ENCODE measurements at places on chromosomes 5 and 9.

GRCh38 chr9:36933676-36934215 lies 100.3 kb downstream of the PAX5 start:
- DNase-seq, result no peak

GRCh38 chr5:143585970-143586369 lies 182.5 kb upstream of the NR3C1 start:
- no peak for DNase-seq

DNA sequence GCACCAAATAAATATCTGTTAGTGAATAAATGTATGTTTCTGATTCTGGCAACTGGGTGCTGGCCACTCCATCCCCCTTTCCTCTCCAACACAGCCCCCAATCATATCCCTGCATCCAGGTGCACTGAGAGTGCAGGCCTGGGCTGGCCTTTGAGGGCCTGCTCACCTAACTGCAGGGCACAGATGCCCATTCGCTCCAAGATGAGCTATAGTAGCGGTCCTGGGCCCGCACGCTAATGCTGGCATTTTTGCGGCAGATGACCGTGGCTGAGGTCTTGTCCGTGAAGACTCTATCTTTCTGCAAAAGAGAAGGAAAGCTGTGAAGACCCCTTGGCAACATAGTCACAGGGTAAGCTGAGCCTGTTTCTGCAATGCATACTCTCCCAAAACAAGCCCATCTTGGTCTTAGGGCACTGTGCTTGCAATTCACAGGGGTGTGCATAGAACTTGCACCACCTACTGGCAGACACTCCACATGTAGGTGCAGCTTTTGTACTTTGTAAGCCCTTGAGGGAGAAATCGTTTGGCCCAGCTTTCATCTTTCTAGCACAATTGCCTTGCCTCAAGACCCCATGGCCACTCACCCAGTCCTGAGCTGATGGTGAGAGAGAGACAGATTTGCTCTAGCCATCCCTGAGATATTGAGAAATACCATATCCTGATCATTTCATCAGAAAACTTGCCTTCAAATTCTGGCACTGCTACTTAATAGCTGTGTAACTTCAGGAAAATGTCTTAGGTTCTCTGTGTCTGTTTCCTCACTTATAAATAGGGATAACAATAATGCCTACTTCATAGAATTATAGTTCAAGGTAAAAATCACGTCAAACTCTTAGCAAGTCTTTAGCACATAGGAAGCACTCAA lies 13.5 kb downstream of the IL12B start:
- no peak for DNase-seq

DNA sequence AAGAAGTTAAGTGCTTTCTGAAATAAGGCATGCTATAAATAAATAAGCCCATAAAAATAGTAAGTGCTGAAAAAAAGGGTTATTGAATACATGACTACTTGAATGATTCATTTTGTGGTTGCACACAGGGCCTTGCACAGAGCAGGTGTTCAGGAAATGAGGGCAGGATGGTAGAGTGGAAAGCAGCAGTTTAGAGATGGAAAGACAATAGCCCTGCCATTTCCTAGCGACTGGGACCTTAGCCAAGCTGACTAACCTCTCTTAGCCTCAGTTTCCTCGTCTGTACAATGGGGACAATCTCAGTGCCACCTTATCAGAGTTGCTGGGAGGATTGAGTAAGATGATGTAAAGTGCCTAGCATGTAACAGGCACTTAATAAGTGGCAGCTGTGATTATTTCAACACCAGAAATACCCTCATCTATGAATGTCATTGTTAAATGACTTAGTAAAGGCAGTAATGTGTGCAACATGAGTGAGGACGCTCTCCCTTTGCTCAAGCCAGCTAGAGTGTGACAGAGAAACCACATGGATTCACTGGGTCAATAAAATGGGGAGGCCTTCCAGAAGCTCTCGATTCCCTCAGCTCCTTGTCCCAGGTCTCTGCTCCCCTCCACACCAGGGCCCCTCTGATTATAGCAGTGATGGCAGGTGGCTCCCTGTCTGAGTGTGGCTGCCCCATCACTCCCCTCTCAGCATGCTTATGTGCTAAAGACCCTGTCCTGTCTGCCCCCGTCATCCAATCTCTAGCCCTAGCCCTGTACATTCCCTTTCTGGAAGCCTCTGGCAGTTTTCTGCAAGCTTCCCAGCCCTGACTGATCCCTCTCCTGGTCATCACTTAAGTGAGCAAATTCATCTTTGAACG lies 16.0 kb upstream of the PHF19 start:
- DNase-seq, result peak; percentile 74

- no peak for DNase-seq
Measured at GRCh38 chr9:123164285-123164684, 104.1 kb downstream of the STRBP start.

GRCh38 chr5:105448271-105448670 lies 1885.7 kb upstream of the NUDT12 start:
- DNase-seq, result no peak

- no peak for DNase-seq
Measured at GRCh38 chr9:91307279-91307678, 54.4 kb downstream of the AUH start.

DNA sequence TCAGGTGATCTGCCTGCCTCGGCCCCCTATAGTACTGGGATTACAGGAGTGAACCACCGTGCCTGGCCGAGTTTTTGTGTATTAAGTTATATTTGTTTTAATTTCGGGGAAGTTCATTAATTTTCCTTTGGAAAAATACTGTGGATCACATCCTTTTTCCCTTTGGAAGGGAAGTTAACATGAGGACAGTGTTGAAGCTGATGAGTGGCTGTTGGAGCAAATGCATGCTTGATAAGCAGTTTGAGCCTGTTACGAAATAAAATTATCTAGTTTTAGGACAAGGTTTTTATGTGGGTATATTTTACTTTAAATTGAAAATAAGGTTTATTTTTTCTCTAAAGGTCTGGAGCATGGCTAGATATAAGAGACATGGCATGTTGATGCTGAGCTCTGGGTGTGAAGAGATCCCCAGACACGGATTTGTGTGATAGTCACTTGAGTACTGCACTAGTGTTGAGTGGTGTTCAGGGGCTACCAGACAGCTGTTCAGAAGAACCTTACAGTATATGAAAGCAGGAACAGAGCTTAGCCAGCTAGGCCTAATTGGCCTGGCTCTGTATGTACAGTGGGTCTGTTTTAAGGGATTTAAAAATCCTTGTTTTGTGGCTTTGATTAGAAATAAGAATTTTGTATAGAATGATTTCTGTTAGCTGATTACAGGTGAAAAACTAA lies 17.4 kb downstream of the LMNB1 start:
- no peak for DNase-seq

DNA sequence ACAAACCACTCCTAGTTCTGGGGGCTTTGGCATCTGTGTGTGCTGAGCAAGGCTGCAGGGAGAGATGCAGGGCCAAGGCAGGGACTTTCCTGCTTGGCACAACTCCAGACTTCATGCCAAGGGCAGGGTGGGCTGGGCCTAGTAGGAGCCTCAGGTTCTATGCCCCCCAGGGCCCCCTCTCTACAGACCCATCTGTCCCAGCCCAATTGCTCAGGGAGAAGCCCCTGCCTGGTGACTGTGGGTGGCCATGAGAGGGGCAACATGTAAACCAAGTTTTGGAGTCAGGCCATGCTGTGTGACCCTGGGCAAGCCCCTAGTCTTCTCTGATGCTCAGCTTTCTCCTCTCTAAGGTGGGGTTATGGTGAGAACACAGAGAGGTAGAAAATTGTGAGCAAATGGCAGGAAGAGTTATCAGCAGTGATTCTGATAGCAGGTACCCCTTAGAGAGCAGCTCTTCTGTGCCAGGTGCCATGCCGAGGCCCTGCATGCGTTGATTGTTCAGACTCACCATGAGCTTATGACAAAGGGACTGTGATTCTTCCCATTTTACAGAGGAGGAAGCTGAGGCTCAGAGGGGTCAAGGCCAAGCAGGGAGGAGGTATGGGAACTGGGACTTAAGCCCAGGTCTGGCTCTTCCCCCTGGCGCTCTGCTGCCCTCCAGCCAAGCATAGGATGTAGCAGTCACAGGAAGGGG lies 5.2 kb downstream of the OLFML2A start:
- no peak for DNase-seq

- no peak for DNase-seq
Measured at GRCh38 chr9:111599092-111599954, at the start of gene PTGR1. Gene PTGR1, minus strand, starts transcription at chr9:111599647. Its CDS starts 2,225 bp downstream, at chr9:111597422.

- no peak for DNase-seq
Measured at GRCh38 chr9:132518626-132519025, 63.8 kb upstream of the BARHL1 start.

DNA sequence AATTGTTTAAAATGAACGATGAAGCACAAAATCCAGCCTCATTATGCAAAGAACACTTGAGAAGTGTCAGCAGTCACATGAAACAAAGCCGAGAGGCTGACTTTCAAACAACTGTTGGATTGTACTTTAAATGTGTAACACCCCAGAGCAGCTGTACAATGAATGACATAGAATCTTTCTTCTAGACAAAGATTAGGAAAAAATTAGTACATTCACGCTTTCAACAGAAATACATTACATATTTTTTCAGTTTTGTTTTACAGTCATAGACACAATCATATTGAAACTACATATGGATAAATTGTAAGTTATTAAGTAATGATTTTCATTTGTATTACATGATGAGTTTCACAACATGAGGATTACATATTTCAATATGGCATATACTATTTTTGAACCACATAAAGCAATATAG lies 10.6 kb upstream of the AGXT2 start:
- DNase-seq, result no peak

GRCh38 chr9:129933185-129934040 lies 98.2 kb downstream of the USP20 start:
- DNase-seq, result no peak

GRCh38 chr5:39399135-39400036 lies 25.4 kb downstream of the DAB2 start:
- no peak for DNase-seq

- DNase-seq, result no peak
Measured at GRCh38 chr5:165805756-165806155, 2300.3 kb downstream of the MAT2B start.

DNA sequence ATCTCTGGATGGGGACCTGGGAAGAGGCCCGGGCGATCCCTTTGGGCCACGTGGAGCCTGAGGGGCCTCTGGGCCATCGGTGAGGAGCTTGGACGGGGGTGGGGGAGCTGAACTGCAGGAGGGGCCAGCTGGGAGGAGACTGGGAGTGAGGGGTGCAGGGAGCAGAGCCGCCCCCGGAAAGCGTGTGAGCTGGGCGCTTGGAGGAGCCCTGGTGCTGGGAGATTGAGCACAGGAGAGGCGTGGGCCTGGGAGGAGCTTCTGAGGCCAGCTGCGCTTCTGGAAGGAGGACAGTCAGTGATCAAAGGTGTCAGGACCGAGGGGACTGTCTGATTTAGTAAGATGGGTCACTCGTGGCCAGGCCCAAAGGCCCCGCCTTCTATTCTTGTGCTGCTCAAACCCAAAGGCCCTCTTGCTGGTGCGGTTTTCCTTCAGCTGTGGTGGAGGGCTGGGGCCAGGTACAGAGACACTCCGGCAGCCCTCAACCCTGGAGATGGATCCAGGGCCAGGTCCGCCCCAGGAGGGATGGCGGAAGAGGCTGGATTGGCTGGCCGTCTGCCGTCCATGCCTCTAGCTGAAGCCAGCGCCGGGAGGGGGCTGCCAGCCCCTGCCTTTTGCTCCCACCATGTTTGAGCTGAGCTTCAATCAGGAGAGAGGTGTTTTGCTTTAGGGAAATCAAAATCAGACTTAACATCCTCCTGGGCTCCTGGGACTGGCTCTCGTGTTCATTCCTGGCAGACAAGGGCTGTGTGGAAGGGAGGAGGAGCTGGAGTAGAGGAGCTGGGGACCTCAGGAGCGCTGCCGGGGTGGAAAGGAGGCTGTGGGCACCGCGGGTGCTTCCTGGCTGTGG lies 21.6 kb downstream of the NCS1 start:
- DNase-seq, result no peak

DNA sequence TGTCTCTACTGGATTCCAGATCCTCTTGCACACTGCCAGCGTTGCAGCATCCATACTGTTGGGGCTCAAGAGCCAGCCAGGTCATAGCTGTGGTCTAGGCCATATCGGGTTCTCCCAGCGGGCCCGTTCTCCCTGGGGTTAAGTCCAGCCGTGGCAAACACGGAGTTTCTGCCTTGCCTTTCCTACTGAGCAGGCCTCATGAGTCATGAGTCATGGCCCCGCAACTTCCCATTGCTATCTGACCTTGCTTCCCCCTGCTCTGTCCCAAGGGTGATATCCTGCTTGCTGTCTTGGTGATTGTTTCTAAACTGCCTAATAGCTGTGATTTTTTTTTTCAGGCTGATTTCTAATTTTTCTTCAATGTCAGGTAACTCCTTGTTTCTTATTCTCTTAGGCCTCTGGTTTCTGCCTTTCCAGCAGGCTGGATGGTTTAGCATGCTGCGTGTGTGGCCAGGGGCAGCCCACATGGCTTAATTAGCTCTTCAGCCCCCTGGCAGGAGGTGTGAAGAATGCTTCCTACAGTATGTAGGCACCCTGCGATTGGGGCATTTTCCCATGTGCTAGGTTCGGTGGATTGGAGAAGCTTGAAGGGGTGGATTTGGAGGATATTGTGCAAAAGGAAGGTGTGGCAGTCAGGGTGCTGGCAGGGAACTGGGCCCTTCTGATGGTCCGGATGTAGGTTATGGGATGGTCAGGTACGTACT lies 18.7 kb downstream of the DAPK1 start:
- no peak for DNase-seq

DNA sequence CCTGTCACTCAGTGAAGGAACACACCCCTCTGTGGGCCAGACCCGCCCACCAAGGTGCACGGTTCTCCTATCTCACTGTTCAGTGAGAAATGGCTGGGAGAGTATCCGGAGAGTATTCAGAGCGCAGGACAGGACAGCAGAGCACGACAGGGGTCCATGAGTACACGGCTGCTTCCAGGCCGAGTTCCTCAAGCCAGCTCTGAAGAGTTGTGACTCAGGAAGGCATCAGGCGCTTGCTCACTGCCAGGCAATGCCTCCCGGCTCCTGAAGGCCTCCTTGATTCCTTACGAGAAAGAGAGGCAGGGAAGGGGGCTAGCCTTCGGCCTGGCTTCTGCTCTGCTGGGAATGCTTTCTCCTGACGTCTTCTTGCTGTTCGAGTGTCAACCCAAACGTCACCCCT lies 132.1 kb upstream of the PPP1R26 start:
- DNase-seq, result no peak

- DNase-seq, result no peak
Measured at GRCh38 chr5:143748516-143748915, 63.4 kb upstream of the HMHB1 start.

- no peak for DNase-seq
Measured at GRCh38 chr5:174610968-174611367, 113.4 kb upstream of the MSX2 start.

DNA sequence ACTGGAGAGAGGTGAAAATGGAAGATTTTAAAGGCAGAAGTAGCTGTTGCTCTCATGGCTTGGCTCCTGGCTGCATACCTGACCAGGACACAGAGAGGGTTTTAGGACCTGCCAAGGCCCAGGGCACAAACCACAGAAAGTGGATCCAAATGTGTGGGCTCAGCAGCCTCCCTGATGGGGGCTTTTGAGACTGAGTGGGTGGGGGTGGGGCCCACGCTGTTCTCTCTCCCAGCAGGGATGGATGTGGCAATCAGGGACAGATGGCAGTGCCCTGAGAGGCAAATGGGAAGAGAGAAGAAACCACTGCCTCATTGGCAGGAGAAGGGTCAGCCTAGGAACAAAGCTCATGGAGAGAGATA lies 34.9 kb upstream of the TIFAB start:
- no peak for DNase-seq

- no peak for DNase-seq
Measured at GRCh38 chr9:105439428-105439827, 8.4 kb upstream of the FSD1L start.

GRCh38 chr9:137014776-137015539 lies 13.1 kb downstream of the ABCA2 start:
- no peak for DNase-seq

GRCh38 chr9:109767404-109767803 lies 12.6 kb upstream of the PALM2AKAP2 start:
- DNase-seq, result no peak

All from T-helper 22 cell (primary cell).